Ascending aorta (tissue), 2 donors: ENCODE measurements at places on chromosomes 3 and 15.

DNA sequence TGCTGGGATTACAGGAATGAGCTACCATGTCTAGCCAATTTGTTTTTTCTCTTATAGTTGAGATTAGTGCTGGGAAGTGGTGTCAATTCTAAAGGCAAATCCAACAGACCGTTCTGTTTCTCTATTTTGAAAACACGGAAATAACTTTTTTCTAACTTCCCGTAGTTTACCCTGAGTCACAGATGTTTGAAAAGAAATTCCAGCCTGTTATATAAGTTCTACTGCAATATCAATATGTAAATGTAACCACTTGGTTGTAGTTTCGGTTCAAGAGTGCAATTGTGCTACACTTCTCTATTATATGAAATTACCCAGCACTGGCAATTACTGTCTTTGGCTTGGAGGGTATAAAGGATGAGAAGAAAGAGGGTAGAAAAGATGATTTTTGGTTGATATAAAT, 22.3 kb upstream of the GNB4 start:
- no peak for DNase-seq

DNA sequence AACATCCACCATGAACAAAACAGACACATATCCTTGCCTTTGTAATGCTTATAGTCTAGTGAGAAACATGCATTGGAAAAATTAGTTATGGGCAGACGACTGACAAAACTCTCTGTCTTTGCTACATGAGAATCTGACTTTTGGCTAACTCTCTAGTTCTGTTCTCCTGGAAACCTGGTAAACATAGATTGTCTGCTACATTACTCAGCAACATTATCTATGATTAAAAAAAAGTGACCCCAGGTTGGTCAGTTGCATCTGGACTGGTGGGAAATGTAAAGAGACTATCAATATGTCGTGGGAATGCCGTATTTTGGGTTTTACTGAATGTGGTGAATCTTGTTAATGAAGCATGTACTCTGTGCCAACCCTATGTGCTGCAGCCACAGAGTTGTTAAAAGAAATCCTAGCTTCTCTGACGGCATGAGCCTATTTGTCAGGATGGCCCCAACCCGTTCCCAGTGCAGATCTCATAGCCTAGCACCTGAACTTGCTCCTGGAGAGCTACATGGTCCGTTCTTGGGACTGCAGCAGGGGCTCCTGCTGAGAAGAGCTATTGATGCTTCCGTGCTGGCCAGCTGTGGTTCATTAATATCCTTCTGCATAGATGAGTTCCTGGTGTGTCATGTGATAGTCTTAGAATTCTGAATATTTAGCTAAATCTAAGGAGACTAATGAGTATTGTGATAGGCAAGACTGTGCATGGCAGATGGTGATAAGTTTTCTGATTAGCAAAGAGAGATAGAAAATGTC, 311.7 kb upstream of the ZNF717 start:
- DNase-seq, result no peak

DNA sequence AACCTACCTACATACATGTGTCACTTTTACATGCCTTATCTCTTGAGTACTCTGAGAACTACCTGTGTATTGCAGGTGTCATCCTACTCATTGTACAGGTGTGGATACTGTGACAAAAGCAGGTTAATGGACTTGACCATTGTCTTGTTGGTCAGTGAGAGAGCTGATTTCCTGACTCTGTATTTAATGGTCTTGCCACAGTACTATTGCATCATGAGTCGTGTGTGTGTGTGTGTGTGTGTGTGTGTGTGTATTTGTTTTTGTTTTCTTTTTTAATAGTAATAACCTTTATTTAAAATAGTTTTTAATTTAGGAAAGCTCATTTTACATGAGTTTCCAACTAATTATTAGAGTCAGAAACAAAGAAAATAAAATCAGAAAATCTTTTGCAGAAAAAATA, 7.7 kb downstream of the SELENOT start:
- no peak for DNase-seq

GRCh38 chr3:140442621-140443020, 235.2 kb upstream of the TRIM42 start:
- DNase-seq, result no peak

GRCh38 chr15:70414626-70415025, 316.9 kb upstream of the TLE3 start:
- DNase-seq, result no peak

- no peak for DNase-seq
Observed at GRCh38 chr15:98955961-98956723, 51.5 kb downstream of the PGPEP1L start.

GRCh38 chr15:77716632-77717332, 84.1 kb upstream of the LINGO1 start:
- no peak for DNase-seq

GRCh38 chr3:66115858-66116654, 77.3 kb upstream of the MAGI1 start:
- peak; percentile 82 for DNase-seq

- no peak for DNase-seq
Observed at GRCh38 chr15:68209735-68210408, 4.7 kb upstream of the CALML4 start.

GRCh38 chr3:70603103-70603502, 290.7 kb upstream of the MDFIC2 start:
- DNase-seq, result no peak

- no peak for DNase-seq
Observed at GRCh38 chr3:49359623-49360022, 1.5 kb upstream of the GPX1 start.

DNA sequence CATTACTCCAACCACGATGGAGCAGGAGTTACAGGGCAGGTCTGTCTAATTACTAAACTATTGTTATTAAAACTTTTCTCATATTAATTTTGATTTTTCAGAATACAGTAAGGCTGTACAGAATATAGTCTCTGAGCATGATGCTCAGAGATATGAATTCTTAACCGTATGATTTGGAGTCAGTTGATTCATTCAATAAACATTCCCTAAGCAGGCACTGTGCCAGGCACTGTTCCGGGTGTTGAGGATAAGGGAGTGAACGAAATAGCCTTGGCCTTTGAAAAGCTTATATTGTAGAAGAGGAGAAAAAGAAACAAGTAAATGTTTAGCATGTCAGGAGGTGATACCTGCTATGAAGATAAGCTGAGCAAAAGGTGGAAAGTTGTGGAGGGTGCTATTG, 187.3 kb downstream of the KCNAB1 start:
- peak; percentile 26 for DNase-seq

DNA sequence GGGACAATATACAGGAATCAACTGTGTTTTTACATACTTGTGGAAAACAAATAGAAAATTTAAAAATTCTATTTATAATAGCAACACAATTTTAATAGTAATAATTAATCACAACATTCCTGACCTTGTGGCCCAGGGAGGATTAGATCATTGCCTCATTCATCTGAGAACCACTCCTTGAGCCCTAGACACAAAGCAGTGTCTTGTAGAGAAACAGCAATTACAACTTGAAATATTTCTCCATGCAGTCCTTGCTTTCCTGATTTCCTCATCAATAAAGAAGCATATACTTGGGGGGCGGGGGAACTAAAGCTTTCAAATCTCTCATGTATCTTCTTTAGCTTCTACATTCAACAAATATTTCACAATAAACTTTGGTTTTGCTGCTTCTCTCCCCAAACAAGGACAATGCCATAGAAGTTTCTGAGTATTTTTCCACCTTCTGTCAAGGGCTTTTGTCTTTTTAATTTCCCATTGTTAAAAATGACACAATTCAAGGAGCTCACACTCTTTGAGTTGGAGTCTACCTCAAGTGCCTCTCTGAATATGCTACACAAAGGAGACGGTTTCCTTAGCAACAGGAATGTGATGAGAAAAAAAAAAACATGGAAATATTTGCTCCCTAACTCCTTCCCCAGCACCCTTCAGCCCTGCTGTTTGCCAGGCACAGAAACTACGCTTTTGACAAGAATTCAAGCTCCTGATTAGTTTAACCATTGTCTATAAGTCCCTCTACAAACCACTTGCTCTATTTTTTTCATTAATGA, 118.8 kb downstream of the ARPP21 start:
- DNase-seq, result no peak

GRCh38 chr15:50028326-50028725, 90.7 kb downstream of the ATP8B4 start:
- no peak for DNase-seq

DNA sequence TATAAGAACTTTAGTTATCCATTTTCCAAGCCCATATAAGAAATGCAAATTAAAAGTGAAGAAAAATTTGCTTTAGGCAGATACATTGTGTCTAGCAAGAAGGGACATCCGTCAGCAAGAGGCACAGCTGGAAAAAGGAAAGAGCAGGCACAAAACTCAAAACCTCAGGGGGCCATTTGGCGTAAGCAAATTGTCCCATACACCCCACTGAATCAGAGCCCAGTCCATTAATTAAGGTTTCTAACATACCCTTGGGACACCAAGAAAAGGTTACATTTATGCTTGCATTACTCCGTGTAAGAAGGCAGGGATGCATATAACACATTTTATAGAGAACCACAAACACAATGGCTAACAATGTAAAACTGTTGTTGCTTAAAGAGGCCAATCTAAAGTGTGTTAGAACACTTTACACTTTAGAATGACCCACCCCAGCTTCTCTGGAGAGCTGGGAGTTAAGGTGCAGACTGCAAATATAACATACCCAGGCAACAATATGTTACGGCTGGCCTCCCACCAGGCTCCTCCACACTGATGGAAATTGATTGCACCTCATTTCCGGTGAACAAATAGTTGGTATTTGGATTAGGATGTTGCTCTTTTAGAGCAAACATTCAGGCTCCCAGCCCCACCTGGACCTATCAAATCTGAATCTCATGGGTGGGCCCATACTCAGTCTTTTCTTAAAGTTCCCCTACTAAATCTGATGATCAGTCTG, 23.2 kb downstream of the SEMA5B start:
- no peak for DNase-seq

DNA sequence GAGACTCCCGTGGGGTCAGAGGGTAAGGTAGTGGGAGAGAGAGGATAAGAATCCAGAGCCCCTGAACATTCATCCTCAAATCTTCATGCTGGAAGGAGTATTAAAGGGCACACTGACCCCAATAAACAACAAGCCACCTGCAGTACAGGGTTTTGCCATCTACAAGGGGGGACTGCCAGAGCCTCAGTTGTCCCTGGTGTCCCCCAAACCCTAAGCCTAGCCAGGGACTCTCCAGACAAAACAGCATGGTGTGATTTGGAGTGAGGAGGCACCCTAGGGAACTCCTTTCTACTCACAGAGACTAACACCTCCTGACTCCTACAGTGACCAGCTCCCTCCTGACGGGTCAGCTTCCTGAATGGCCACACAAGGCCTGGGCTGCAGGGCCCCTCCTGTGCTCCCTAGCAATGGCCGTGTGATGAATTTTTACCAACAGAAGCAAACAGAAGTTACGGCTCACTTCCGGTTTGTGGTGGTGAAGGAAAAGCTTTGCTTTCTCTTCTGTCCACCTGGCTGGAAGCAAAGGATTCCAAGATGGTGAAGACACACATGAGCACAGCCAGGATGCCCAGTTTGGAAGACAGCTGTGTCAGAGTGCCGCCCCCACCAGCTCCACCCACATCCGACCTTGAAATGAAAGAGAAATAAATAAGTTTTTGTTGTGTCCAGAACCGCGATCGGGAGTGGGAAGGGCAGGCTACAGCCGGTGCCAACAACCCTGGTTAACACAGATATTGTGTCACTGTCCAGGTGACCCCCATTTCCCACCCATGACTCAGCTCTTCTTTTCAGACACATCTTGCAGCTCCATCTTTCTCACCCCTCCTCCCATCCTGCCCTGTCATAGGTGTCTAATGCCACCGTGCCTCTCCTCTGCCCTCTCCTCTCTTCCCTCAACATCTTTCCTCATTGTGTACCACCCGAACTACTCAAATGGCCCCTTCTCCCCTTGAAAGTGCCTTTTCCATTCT, 69.6 kb upstream of the ATP13A3 start:
- DNase-seq, result no peak

DNA sequence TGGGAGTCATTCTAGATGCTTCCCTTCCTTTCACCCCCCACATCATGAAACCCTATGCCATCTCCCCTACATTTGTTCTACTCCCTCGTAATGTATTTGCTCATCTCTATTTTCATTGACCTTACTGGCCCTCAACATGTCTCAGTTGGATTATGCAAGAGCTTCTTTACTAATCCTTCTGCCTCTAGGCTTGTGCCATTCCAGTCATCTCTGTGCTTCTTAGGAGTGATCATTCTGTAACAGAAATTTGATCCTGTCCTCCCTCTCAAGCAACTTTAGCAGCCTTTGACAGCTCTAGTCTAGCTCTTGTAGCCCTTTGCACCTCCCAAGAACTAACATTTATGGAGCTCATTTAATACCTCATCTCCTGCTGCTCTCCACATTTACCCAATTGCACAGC, 64.7 kb downstream of the ISL2 start:
- no peak for DNase-seq

GRCh38 chr15:88890495-88890894, 4.8 kb downstream of the HAPLN3 start:
- DNase-seq, result no peak

- no peak for DNase-seq
Observed at GRCh38 chr3:148940983-148941382, 50.4 kb upstream of the GYG1 start.

- no peak for DNase-seq
Observed at GRCh38 chr3:102083473-102083872, 234.2 kb downstream of the NFKBIZ start.

GRCh38 chr3:175070946-175071345, 211.8 kb downstream of the NAALADL2 start:
- no peak for DNase-seq

GRCh38 chr3:46632792-46633191, 20.5 kb downstream of the FAM240A start:
- no peak for DNase-seq

- no peak for DNase-seq
Observed at GRCh38 chr3:194103983-194104751, 31.8 kb upstream of the HES1 start.

DNA sequence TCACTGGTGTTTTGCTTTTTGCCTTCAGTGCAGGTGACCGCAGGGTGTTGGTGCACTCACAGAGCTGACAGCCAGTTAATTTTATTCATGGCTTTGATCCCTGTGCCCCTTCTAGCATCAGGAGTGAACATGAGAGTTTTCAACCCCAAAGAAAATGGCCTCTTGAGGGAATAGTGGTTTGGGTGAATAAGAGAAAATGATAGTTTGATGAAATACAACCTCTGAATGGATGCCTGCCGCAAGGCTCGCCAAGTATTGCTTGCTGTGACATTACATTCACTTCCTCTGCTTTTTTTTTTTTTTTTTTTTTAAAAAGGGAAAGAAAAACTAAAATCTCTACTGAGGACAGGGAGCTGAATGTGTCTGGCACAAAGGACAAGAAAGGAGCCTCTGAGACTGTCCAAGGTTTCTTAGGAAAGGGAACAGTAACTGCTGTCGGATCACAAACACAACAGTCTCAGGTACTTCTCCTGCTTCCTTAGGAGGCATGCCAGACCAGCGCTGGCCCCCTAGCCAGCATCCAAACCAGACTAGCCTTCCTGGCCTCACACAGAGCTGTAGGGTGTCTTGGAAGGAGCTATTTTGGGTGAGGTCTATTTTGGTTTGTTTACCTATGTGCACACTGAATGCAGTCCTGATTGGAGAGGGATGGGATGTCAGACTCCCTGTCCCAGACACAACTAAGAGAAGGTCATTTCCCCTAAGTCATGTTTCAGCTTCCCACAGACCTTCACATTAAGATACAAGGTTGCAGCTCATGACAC, 29.0 kb downstream of the CCDC80 start:
- no peak for DNase-seq

- no peak for DNase-seq
Observed at GRCh38 chr15:88621789-88622604, 857 bp downstream of the AEN start.
